B cell (primary cell): ENCODE measurements at places on chromosomes 1 and 21. TPM values are rescaled to one million over a fixed set of nuclear protein-coding genes. Genes with fewer than 3 reads are reported as not detected.

DNA sequence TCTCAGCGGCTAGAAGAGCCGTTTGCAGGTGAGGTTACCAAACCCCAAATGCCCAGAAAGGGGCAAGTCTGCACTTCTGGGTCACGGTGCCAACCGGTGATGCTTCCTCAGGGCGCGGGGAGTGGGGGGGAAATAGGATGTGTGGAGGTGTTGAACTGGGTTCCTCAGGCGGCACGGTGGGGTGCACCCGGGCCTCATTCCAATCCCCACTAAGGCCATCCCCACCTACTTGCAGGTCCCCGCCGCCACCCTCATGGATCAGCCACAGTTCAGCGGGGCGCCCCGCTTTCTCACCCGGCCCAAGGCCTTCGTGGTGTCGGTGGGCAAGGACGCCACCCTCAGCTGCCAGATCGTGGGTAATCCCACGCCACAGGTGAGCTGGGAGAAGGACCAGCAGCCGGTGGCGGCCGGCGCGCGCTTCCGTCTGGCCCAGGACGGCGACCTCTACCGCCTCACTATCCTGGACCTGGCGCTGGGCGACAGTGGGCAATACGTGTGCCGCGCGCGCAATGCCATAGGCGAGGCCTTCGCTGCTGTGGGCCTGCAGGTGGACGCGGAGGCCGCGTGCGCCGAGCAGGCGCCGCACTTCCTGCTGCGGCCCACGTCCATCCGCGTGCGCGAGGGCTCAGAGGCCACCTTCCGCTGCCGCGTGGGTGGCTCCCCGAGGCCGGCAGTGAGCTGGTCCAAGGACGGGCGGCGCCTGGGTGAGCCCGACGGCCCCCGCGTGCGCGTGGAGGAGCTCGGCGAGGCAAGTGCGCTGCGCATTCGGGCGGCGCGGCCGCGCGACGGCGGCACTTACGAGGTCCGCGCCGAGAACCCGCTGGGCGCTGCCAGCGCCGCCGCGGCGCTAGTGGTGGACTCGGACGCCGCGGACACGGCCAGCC is 3.9 kb downstream of the OBSCN start:
- H3K36me3 ChIP-seq: no peaks in the 10 kb centered on the region
- DNase-seq: peak; percentile 24
- H3K27me3 ChIP-seq: no peaks in the 10 kb centered on the region
- no peak overlapping the region for H3K4me3 ChIP-seq

DNA sequence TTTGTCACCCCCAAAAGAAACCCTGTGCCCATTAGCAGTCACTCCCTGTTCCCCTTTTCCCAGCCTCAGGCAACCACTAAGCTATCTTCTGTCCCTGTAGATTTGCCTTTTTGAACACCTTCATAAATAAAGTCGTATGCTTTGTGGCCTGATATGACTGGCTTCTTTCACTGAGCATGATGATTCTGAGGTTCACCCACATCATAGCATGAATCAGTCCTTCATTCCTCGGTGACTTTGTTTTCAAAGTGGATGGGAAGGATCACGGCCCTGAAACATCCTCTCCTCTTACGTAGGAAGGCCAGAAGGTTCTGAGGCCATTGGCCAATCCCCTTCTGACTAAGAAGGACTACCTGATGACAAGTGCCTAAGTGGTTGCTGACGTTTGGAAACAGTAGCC is 39.1 kb downstream of the NIPAL3 start:
- H3K27me3 ChIP-seq: no peaks in the 10 kb centered on the region
- H3K4me1 ChIP-seq: no peaks in the 10 kb centered on the region
- H3K4me3 ChIP-seq: no peak overlapping the region

DNA sequence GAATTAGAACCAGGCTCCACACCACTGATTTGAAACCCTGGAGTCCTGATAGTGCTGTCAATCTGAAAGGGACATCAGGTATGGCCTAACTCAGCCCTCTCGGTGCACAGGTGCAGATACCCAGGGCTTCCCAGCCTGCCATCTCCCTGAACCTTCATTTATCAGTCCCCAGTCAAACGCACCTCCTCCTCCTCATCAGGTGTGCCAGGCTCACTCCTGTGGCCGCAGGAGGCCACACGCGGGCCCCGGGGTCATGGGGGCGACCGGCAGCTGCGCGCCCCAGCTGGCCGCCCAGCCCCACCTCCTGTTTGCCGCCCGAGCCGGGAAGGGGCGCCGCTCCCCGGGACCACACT is 572 bp downstream of the FUCA1 start:
- no peaks in the 10 kb centered on the region for H3K36me3 ChIP-seq
- H3K27ac ChIP-seq: peak overlapping the region; percentile 73
- no peak for DNase-seq
- peaks cover 18% of the 10 kb centered on the region for H3K4me1 ChIP-seq
- H3K4me3 ChIP-seq: peak overlapping the region; percentile 71

DNA sequence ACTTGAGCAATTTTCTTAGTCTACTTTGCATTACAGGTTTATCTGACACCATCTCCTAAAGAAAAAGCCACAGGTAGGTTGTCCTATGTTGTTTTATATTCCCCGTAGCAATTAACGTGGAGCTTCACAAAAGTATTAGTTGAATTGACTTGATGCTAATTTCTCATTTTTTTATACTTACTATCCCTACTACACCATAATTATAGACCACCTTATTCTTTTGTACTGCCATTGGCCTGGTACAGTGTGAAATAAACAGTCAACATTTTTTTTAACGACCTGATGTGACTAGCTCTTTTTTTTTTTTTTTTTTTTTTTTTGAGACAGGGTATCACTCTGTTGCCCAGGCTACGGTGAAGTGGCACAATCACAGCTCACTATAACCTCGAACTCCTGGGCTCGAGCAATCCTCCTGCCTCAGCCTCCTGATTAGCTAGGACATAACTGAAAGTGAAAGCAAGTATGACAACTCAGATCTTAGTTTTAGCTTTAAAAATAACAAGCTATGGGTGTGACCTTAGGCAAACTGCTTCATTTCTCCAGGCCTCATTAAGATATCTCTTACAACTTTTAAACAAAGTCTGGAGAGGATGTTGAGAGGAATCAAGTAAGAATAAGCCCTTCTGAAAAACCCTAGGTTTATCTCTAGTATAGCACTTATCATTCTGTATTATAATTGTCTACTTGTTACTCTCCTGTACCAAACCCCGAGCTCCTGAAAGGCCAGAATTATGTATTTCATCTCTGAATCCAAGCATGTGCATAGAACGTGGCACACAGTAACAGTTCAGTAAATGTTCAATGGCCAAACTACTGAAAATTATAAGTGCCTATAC is 49.5 kb downstream of the LUZP1 start:
- no peak overlapping the region for H3K27ac ChIP-seq
- H3K4me3 ChIP-seq: no peak overlapping the region
- no peak for DNase-seq
- peaks cover 20% of the 10 kb centered on the region for H3K4me1 ChIP-seq

Gene ELAPOR1
- 1.7 and 2.2 TPM in 2 replicates for total RNA-seq

- no peaks in the 10 kb centered on the region for H3K36me3 ChIP-seq
- H3K4me1 ChIP-seq: no peaks in the 10 kb centered on the region
- no peak for DNase-seq
- no peaks in the 10 kb centered on the region for H3K27me3 ChIP-seq
- H3K4me3 ChIP-seq: no peak overlapping the region
- no peak overlapping the region for H3K27ac ChIP-seq
Measured at GRCh38 chr1:155872527-155872926, 13.2 kb downstream of the SYT11 start.

Gene SLFNL1
- 1.2 and 1.4 TPM in 2 replicates for total RNA-seq
